ENCODE measurements at places on chromosomes 2 and 18. TPM values are rescaled to one million over a fixed set of nuclear protein-coding genes. Genes with fewer than 3 reads are reported as not detected.

POU3F3 gene
- total RNA-seq, result not detected

COQ10B gene
- total RNA-seq, result 17.1 TPM

SLC25A12 gene
- total RNA-seq, result 12.0 TPM

SULT1C2 gene
- total RNA-seq, result 2.5 TPM

ABHD1 gene
- total RNA-seq, result 0.53 TPM

OTOF gene
- total RNA-seq, result not detected

ARL5A gene
- total RNA-seq, result 41.8 TPM

MAP2 gene
- total RNA-seq, result 2.9 TPM
